Activated naive CD4-positive, alpha-beta T cell treated with anti-CD3 and anti-CD28 coated beads, Interleukin-2, amount 50 U/mL, for 72 hours (primary cell): ENCODE measurements at places on chromosomes 16 and 17. TPM values are rescaled to one million over a fixed set of nuclear protein-coding genes. Genes with fewer than 3 reads are reported as not detected.

The SMARCD2 gene
- total RNA-seq, result 113 TPM

The EXOC7 gene
- total RNA-seq, result 91.9 TPM

The CDC42EP4 gene
- total RNA-seq, result 1.1 TPM

The GPR139 gene
- not detected for total RNA-seq

The AGRP gene
- 0.64 TPM for total RNA-seq

The C17orf113 gene
- 0.16 TPM for total RNA-seq

The DHRS11 gene
- total RNA-seq, result 8.9 TPM

The DNAI2 gene
- 0.31 TPM for total RNA-seq

- no peak for DNase-seq
These were observed 48.1 kb downstream of the KSR1 start for GRCh38 chr17:27504188-27504995.

GRCh38 chr17:19304209-19304608, 58.3 kb downstream of the B9D1 start:
- no peak for DNase-seq

GRCh38 chr17:78748048-78748729, 33.9 kb downstream of the CYTH1 start:
- DNase-seq, result peak; percentile 61

DNA sequence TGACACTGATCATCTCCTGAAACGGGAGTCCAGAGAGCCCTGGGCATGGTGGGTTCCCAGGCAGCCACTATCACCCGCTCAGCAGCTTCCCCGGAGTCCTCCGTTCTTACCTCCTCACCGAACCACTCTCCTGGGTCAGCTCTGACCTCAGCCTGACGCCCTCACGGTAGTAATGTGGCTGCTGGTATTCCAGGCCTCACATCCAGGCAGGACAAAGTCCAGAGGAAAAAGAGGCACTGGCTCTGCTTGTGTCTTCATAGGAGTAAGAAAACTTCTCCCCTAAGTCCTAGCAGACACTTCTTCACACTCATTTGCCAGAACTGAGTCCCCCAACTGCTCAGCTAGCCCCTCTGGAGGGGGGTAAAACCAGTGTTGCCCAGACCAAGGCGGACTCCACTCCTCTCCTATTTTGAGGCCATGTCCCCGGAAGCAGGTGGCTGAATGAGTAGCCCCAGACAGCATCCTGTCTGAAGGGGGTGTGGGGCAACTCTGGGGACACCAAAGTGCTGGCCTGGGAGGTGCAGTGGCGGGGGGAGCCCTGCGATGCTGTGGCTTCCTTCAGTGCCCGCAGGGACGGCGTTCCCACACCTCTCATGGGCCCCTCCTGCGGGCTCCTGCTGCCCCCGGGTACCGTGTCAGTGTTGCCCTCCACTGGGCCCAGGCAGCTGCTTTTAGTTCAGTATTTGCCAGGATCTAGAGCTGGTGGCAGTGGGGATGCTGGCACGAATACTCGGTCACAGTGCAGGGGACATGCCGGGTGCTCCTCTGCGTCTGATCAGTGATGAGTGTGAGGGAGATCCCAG, 5.4 kb downstream of the FSCN2 start:
- DNase-seq, result no peak

DNA sequence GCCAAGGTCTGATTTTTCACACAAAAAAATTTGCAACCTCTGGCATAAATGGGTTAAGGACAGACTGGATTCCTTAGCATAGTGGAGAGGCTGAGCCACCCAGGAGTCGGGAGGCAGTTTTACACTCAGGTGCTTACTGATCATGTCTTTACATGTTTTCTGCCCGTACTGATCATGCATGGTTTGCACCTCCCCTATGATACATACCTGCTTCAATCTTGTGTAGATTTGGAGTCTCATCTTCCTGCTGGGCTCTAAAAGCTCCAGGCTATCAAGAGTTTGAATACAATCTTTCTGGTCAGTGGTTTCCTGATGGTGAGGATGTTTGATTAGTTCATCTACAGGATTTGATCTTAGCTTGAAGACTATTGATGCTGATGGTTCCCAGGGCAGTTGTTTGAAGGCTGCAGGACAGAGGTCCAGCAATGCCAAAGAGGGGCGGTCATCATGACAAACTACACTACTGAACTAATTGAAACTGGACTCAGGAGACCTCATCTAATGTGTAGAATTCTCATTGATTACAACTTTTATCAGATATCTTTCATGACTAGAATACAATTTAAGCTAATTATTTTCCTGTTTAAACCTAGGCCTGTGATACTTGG, 6.9 kb downstream of the C1QBP start:
- DNase-seq, result no peak

GRCh38 chr17:41002814-41003213, 3.1 kb upstream of the KRTAP3-2 start:
- no peak for DNase-seq

- no peak for DNase-seq
These were observed 3.8 kb downstream of the SETD1A start for GRCh38 chr16:30961384-30961783.

GRCh38 chr17:8537734-8538133, 92.8 kb downstream of the MYH10 start:
- no peak for DNase-seq

DNA sequence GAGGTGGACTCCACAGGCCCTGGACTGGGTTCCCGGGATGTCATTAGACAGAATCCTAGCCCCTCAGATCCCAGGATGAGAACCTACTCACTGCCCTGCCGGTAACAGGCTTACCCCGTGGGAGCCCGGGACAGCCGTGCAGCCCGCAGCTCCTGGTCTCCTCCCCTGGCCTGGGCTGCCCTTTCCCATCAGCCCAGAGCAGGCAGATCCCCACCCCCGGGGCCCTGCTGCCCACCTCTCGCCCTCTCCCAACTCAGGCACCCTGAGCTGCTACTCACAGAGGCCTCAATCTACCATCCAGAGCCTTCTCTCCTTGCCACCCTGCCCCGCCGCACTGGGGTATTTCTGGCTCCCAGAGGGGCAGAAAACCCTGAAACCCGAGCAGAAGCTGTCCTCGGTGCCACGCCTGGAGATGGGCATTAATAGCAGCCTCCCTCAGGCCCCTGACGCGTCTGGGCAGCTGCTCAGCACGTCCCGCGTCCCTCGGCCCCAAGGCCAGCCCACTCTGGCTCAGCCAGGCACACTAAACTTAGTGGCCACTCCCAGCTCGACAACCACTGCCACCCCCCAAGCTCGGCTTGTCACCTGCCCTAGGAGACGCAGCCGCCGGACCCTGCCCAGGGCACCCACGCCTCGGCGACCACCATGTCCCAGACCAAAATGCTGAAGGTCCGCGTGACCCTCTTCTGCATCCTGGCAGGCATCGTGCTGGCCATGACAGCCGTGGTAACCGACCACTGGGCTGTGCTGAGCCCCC, at the start of gene CACNG1:
CACNG1 (plus strand) TSS at position 539 of the 757 bp plus-strand sequence; CDS start at position 646, 107 bp downstream.
- DNase-seq, result no peak
